ENCODE measurements at places on chromosomes 6 and 20. TPM values are rescaled to one million over a fixed set of nuclear protein-coding genes. Genes with fewer than 3 reads are reported as not detected.

DNA sequence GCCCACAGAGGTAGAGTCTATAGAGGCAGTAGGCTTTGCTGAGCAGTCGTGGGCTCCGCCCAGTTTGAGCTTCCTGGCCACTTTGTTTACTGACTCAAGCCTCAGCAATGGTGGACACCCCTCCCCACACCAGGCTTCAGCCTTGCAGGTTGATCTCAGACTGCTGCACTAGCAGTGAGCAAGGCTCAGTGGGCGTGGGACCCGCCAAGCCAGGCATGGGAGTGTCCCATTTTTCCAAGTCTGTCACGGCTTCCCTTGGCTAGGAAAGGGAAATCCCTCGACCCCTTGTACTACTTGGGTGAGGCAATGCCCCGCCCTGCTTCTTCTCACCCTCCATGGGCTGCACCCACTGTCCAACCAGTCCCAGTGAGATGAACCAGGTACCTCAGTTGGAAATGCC is 135.3 kb upstream of the NT5E start:
- no peak for DNase-seq

- no peak for DNase-seq
Measured at GRCh38 chr6:93970684-93971083, 551.3 kb upstream of the EPHA7 start.

DNA sequence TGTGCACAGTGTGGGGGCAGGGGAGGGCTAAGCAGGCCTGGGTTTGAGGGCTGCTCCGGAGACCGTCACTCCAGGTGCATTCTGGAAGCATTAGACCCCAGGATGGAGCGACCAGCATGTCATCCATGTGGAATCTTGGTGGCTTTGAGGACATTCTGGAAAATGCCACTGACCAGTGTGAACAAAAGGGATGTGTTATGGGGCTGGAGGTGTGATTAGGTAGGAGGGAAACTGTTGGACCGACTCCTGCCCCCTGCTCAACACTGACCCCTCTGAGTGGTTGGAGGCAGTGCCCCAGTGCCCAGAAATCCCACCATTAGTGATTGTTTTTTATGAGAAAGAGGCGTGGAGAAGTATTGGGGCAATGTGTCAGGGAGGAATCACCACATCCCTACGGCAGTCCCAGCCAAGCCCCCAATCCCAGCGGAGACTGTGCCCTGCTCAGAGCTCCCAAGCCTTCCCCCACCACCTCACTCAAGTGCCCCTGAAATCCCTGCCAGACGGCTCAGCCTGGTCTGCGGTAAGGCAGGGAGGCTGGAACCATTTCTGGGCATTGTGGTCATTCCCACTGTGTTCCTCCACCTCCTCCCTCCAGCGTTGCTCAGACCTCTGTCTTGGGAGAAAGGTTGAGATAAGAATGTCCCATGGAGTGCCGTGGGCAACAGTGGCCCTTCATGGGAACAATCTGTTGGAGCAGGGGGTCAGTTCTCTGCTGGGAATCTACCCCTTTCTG is 44.0 kb upstream of the TTPAL start:
- peak; percentile 52 for DNase-seq

DNA sequence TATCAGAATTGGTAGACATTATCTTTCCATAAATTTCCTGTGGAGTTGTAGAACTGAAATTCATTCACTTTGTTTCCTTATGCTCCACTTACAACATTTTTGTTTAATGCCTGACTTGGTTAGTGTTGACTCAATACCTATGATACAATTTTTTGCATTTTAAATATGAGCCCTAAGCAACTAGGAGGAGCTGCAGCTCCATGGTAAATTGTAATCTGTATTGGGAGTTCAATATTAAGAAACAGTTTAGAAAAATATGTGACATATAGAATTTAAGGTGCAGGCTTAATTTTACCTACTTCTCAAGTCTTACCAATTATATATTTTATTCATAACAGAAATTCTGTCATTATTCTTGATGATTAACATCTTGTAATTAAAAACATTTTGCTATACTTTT is 868.3 kb downstream of the EYS start:
- DNase-seq = no peak

DNA sequence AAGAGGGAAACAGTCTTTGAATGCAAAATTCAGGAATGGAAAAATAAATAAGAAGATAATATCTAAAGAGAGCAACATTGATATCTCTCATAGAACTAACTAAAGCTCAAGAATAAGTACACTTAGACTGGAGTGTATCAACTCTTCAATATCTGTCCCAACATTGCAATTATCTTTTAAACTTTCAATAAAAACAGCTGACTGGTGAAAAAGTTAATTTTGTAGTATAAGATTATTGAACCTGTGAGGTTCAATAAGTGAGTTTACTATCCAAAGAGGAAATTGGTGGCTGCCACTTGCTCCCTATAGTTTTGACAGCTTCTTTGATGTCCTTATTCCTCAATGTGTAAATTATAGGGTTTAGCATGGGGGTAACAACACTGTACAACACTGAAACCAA is 13.7 kb downstream of the OR5V1 start:
- DNase-seq = no peak

- DNase-seq = peak; percentile 2
Measured at GRCh38 chr20:24379484-24379927, 89.9 kb upstream of the SYNDIG1 start.

GRCh38 chr20:62640870-62641269 is 1.4 kb upstream of the SLCO4A1 start:
- DNase-seq = no peak

GRCh38 chr20:63625771-63626423 is 1.0 kb downstream of the GMEB2 start:
- peak; percentile 30 for DNase-seq

DNA sequence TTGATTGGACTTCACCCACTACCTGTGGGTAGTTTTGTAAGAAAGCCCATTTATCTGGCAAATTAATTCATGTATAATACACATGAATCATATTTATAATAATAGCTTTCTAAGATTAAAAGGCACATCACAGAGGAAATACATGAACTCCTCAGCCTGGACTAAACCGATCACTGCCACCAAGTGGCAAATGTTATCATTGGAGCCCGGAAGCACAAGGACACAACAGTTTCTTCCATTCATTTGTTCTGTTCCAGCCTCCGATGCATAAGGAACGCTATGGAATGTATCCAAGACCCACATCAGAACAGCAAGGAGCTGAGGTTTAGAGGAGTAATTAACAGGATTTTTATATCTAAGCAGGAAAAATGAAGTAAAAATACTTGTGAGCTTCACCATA is 13.9 kb upstream of the IPCEF1 start:
- DNase-seq = peak; percentile 57

DNA sequence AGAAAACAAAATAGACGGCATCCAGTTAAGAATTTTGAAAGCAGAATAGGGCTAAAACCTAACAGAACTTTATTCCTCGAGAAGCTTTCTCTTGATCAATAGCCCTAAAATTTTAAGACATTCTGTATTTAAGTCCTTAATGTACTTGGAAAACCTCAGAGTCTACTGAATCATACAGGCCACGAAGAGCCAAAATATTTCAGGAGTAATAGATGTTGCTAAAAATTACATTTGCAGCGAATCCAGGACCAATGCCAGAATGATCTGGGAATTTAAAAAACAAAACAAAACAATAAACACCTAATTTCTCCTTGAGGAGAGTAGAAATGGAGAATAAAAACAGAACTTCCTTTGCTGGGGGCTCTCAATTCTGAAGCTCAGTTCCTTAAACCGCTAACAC is 23.3 kb downstream of the ATXN1 start:
- no peak for DNase-seq

GRCh38 chr6:112407101-112407590 is 60.0 kb downstream of the RFPL4B start:
- no peak for DNase-seq

DNA sequence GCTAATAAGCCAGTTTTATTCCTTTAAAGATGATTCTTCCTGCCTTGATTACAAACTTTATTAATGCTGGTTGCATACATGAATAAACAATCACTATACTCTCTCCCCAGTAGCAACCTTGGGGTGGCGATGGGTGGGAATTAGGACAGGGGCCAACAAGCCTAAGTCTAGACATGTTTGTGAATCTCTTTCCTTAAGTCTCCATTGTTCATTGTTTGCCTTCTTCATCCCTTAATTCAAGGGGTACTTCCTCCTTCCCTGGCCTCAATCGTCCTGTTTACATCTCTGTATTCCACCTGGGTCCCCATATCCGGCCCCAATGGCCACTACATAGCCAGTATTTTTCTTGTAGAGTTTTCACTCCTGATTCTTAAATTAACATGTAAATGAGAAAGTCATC is 66.0 kb downstream of the ARHGAP18 start:
- DNase-seq = peak; percentile 44

DNA sequence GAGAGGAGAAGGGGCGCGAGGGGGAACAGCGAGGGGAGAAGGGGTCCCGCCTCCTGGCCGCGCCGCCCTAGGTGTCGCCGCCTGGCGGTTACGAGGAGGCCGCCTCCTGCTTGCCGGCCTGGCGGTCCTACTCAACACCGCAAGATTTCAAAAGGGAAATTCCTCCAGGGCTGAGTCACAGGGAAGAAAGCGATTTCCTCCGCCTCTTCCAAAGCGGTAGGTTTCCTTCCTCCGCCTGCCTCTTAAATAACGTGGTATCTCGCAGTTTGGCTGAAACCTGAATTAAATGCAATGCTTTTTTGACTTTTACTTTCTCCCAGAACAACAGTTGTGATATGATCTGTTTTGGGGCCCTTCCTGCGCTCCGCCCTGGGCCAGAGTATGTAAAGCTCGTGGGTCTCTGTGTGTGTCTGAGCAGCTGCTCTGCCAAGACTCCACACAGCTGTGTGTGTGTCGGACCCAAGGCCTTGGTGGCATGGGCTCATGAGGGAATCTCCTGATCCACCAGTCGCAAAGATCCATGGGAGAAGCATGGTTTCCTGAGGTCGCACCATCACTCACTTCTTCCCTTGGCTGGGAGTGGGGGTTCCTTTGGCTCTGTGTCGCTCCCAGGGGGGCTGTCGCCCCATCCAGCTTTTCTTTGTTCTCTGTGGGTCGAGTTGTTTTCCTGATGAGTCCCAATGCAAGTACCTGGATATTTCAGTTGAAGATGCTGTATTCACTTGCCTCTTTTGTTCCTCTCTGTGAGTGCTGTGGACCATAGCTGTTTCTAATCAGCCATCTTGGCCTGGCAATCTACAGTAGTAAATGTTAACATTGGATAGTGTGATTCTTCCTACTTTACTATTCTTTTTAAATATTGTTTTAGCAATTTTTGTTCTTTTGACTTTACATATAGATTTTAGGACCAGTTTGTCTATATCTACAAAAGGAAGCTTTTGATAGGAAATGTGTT is 31.6 kb upstream of the NOTCH4 start:
- DNase-seq = peak; percentile 94

GRCh38 chr6:26514984-26515383 is 14.9 kb downstream of the BTN1A1 start:
- no peak for DNase-seq

- peak; percentile 6 for DNase-seq
Measured at GRCh38 chr6:82525775-82526495, 162.3 kb downstream of the TPBG start.

GRCh38 chr6:109014606-109015005 is 80.0 kb downstream of the SESN1 start:
- DNase-seq = no peak

DNA sequence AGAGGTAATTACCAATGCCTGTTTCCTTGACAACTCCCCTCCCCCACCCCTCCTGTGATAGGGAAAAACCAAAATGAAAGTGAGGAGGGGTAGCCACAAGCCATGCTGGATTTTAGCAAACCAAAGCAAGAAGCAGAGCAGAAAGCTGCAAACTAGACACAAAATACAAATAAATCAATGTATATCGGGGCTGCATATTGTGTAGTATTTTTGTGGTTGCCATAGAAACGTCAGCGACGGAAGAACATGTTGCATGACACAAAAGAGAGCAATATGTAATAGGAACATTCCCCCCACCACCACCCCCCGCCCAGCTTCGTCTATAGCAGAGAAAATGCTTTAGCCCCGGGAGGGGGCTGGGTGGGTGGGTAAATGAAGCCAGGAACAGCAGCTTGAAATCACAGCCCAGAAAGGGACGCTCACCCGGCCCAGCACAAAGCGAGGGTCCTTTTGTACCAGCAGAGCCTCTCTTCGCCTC is 548 bp downstream of the AGPAT4 start:
- peak; percentile 54 for DNase-seq

DNA sequence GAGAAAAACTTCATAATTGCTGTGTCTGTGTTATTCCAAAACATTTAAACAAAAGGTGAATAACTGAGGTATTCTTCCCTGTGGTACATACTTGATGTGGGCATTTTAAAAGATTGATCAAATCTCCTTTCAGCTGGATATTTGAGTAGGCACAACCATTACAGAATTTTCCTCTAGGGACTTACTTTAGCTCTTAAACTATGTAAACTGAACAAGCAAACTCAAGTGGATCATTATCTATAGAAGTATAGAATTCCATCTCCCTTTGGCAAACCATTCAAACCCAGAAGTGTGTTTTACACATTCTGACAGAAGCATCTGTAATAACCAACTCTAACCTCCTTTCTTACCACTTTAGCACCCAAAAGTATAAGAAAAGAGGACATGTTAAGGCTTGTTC is 241.4 kb downstream of the ESR1 start:
- DNase-seq = no peak

DNA sequence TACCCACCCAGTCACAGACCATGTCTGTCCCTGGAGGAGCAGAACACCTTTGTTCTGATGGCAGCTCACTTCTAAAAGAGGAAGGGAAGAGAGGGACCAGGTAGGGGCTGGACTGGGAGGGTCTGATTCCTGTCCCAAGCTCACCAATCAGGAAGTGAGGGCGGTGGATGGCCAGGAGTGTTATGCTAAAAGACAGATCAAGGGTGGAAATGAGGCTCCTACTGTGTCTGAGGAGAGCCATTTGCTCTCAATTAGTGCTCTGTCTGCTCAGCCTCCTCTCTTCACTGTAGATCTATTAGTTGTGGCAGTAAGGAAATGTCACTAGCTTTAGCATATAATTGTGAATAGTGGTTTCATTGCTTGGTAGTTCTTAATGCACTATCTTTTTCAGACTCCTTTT is 72.5 kb downstream of the ARMC2 start:
- DNase-seq = no peak

- peak; percentile 69 for DNase-seq
Measured at GRCh38 chr6:4809999-4810918, 34.1 kb downstream of the CDYL start.

DNA sequence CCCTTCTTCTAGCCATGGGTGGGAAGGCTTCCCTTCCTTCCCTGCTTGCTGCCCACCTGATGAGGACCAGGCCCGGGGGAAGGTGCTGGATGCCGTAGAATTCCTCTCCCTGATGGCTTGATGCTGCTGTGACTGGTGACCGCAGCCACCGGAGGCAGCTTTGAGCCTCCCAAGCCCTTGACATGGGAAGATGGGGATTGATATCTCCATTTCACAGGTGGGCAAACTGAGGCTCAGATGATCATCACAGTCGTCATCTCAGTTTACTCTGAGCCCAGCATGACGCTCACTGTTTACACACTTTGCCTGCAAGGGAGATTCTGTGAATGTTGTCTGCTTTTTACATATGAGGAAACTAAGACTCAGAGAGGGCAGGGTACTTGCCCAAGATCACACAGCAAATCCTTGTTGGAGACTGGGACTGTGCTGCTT is 43.9 kb downstream of the SRC start:
- DNase-seq = no peak

The SLC44A4 gene
- not detected for total RNA-seq

The RGS17 gene
- 8.7 TPM for total RNA-seq

The ZKSCAN3 gene
- 2.5 TPM for total RNA-seq

The HDGFL1 gene
- total RNA-seq = not detected

The HLA-DMB gene
- 0.23 TPM for total RNA-seq

The PLN gene
- not detected for total RNA-seq

The GSTA3 gene
- not detected for total RNA-seq

The FRS3 gene
- 0.74 TPM for total RNA-seq

The AARS2 gene
- 37.9 TPM for total RNA-seq
